NCI-H1930 (cell line): ENCODE measurements at places on chromosomes 1 and 21.

DNA sequence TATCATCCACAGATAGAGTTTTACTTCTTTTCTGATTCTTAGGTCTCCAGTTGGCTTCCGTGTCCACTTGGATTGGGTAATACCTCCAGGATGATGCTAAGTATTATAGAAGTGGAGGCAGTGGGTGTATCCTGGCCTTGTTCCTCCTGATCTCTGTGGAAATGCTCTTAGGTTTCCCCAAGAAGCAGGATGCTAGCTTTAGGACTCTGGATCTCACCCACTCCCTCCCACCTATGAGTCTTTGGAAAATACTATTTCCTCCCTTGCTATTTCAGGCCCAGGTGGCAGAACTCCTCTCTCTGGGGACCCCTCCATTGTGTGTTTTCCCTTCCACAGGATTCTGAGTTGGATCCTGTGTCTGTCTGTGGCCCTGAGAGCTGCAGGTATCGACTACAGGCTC is 86.7 kb downstream of the SIM2 start:
- no peak for DNase-seq

DNA sequence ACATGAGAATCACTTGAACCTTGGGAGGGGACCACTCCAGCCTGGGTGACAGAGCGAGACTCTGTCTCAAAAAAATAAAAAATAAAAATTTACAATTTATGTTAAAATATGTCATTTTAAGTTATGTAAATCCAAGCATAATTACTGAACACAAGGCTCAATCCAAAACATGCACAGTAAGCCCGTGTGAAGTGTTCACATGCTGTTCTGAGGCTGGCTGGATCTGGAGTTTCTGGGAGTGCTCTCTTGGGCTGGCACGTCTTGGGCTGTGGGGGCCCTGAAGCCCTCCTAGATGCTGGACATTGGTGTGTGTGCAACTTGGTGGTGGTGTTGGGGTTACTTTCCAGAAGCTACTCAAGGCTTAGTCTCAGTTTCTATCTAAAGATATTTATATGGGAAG is 25.2 kb downstream of the ADARB1 start:
- no peak for DNase-seq

- DNase-seq = no peak
Observed at GRCh38 chr21:39136711-39137110, 46.5 kb downstream of the PSMG1 start.

DNA sequence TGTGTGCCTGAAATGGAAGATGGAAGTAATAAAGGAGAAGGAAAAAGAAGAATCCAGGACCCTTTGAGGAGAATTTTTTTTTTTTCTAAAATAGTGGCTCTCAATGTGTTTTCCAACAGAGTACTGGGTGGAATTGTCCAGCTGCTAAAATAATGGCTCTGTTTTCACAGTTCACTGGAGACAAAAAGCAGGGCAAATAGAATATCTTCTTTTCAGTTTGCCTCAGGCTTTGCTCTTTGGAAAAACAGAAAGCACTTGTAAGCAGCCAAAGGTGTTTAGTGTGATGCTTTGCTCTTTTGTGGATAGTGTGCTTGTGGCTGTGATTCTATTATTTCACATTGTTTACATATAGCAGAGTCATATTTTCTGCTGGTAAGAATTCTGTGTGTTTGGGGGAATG is 77.4 kb upstream of the MROH9 start:
- DNase-seq = peak; percentile 59

DNA sequence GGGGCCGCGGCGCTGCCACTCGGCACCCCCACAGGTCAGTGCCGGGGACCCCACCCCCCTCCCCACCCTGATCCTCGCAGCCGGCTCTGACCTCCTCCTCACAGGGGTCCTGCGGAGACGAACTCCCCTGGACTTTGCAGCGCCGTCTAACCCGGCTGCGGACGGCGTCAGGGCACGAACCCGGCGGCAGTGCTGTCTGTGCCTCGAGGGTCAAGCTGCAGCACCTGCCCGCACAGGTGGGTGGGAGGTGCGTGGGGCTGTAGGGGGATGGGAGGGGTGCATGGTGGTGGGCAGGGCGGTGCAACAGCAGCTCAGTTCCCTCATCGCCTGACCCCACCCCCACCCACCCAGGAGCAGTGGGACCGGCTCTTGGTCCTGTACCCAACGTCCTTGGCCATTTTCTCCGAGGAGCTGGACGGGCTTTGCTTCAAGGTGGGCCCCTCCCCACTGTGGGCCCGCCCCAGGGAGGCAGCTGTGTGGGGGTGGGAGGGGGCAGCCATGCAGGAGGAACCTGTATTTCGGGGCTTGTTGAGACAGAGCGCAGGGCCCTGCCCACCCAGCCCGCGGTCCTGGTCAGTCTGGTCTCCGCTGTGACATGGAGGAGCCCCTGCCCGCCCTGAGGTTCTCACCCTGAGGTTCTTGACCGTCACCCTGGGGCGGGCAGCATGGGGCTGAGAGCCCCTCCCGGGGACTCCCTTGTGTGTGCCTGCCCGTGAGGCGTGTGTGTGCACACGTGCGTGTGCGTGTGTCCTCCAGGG is 4.9 kb downstream of the PLEKHN1 start:
- no peak for DNase-seq

- DNase-seq = no peak
Observed at GRCh38 chr21:32977216-32977615, 48.5 kb upstream of the OLIG2 start.

DNA sequence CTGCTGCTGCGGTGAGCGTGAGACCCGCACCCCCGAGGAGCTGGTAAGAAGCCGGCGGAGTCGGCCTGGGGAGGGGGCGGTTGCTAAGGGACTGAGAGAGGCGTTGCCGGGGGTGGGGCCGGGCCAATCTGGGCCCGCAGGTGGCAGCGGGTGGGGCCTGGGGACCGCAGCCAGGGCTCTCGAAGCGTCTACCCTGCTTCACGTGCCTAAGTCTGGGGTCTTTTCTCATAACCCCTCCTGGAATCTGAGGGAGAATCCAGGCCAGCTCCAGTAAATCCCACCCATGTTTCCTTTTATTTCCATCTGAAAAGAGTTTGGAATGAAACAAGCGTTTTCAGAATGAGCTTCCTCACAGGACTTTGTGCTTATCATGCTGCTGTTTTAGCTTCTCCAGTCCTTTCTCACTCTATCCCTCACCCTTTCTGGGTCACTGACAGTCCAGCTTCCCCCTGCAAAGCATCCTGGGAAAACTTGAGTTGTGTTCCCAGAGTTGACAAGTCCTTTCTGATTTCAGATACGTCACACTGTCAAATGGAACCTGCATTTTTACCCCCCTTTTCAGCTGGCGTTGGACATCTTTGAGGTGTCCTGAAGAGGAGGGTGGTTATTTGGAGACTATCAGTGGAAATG is 431 bp downstream of the CLCN6 start:
- DNase-seq = no peak

GRCh38 chr1:22319608-22320007 is 132.0 kb upstream of the ZBTB40 start:
- no peak for DNase-seq
